ENCODE measurements at places on chromosomes 6 and 20.

DNA sequence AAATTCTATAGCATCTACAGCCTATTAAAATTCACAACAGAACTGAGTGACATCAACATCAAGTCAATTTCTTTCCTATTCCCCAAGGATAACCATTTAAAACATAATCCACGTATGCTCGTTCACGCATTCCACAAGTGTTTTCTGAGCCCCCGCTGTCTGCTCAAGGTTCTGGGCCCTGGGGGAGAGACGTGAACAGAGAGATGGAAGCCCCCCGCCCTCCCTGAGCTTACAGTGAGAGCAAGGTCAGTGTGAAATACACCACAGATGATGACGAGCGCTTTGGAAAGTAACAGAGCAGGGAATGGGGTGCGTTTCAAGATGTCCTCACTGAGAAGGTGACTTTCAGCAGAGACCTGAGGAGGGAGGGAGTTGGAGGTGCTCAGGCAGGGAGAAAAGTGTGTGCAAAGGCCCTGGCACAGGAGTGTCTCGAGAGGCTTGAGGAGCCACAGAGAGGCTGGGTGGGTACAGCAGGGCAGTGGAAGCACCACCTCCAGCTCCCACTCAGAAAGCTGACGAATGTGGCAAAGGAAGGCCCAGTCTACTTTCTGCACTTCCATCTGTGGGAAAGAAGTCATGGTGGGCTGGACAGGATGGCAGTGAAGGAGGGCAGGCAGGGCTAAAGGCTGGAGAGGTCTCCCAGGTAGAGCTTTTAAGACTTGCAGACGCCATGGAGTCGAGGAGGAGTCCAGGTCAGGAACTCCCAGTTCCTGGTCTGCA lies 88.3 kb downstream of the DLL1 start:
- DNase-seq: no peak

DNA sequence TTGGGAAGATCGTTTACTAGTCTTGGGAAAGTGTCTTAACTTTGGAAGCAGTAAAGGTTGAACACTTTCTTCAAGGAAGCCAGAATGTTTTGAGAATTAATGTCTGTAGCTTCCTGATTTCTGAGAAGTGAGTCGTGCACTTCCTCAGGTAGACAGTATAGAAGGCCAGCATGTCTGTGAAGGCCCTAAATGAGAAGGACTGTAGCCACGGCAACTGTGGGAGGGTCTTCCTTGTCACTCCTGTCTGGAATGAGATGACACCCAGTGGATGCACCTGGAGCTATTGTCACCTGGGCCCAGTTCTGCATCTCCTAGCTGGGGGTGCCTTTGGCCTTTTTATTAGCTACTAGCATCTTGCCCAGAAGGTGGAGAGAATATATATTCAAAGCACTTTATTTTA lies 8.8 kb downstream of the STX16 start:
- DNase-seq: no peak

DNA sequence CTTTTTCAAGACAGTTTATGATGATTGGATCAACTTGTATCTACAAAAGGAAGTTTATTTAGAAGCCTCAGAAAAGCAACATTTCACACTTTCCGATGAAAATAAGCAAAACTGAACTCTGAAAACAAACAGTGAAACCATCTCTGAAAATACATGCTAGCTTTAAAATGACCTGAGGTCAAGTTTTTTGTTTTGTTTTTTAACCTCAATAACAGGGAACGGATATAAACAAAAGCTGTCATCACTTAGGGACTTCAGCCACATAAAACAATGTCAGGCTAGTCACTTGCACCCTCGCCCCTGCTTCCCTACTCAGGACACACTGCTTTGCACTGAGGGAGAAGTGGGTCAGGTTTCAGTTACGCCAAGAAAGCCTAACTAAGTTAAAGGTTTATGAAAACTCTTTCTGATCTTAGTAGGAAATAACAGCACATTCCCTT lies 11.6 kb downstream of the BACH2 start:
- no peak for DNase-seq

- no peak for DNase-seq
Measured at GRCh38 chr6:154482858-154483257, 27.6 kb downstream of the CNKSR3 start.

DNA sequence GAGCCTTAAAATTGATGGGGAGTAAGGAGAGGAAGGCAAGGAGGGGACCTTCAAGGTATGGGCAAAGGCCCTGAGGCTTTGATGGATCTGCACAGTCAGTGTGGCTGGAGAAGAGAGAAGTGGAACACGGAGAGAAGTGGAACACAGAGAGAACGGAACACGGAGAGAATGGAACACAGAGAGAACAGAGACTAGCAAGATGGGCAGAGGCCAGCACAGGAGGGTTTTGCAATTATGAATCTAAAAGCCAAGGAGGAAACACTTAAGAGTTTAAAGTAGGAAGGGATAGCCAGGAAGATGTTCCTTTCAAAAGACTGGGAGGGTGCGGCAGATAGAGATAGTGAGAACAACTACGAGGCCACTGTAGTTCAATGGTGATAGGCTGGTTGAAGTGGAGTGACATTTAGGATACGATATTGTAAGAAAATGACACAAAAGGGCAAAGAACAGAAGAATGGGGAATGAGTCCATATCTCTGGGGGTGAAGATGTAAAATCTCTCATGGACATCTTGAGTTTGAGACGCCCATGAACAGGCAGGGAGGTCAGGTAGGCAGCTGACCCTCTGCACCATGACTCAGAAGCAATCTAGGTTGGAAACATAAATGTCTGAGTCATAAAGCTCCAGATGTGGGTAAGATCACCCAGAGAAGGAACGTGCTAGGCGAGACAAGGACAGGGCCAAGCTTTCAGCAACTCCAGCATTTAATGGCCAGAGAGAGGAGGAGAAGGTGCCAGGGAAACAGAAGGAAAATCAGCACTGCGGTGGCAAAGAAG lies 25.4 kb downstream of the ZMYND8 start:
- no peak for DNase-seq

DNA sequence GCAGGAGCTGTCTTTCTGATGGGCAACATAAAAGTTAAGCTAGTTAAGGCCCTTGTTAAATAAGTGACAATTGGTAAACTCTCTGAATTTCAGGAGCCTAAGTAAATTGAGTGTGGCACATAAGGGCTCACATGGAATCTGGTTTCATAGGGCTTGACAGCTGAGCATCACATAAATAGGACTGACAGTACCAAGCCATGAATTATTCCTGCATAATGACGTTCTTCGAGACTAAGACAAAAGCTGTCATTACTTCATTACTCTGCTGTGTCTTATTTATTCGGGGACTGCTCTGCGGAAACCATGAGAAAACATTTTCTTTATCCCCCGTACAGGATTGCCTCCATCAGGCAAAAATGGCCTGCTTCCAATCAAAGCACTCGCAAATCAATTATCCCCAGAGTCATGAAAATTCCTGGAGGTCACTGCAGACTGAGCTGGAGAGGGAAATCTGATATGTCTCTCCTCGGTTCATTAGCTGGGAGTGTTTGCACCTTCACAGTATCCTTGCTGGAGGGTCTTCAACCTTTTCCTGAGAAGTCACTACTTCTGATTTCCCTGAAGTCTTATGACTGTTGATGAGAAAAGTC lies 311.4 kb downstream of the CDH26 start:
- no peak for DNase-seq
